Hypothalamus (tissue), 51 donors: ENCODE measurements at places on chromosomes 4 and X.

- DNase-seq: no peak
Measured at GRCh38 chrX:13587786-13588477, 18.5 kb downstream of the EGFL6 start.

DNA sequence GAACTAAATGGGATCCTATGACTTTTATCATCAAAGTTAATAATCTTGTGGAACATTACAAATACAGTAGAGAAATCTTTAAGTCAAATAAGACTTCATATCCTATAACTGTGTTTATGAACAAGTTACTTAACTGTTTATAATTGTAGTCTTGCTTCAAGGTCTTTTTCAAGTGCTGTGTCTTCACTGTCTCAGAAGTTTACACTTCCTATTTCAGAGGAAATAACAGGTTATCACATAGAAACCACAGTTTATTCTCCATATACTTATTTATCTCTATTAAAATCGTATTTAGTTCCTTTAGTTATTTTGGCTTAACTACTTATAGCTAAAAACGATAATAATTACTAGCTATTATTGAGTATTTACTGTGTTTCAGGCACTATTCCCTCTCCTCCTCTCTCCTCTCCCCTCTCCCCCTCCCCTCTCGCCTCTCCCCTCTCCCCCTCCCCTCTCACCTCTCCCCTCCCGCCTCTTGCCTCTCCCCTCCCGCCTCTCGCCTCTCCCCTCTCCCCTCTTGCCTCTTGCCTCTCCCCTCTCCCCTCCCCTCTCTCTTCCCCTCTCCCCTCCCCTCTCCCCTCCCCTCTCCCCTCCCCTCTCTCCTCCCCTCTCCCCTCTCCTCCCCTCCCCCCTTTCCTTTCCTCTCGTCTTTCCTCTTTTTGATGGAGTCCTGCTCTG is 63.7 kb downstream of the RBPJ start:
- DNase-seq: no peak

DNA sequence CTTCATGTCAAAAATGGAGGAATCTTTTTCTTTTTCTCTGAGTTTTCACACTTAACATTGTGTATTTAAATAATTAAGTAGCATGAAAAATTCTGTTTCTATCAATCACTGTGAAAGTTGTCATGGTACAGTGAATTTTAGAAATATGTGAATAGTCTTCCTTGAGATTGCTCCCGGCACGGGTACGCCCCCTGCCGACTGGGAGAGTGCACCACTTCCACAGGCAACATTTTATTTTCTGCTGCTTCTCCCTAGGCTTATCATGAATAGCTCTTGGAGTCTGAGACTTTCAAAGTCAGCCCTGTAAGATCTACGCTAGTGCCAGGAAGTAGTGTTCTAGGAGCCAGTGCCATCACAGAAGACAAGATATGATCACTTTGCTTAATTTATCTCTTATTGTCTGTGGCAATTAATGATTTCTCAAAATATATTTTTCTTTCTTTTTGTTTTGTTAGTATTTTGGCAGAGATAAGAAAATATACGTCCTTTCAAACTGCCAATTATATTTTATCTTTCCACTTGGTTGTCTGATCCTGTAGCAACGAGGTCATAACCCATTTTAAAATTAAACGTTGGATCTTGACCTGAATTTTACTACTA is 763.8 kb upstream of the AADAT start:
- no peak for DNase-seq

GRCh38 chrX:44042116-44042515 is 68.9 kb upstream of the NDP start:
- no peak for DNase-seq

DNA sequence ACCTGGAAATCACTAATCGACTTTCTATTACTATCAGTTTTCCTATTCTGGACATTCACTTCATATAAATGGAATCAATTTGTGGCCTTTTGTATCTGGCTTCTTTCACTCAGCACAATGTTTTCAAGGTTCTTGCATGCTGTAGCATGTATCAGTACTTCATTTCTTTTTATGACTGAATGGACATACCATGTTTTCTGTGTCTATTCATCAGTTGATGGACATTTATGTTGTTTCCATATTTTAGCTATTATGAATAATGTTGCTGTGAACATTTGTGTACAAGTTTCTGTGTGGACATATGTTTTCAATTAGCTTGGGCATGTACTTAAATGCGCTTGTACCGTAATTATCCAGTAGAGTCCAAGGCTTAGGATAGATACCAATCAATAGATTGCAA is 19.9 kb upstream of the RELL1 start:
- no peak for DNase-seq

DNA sequence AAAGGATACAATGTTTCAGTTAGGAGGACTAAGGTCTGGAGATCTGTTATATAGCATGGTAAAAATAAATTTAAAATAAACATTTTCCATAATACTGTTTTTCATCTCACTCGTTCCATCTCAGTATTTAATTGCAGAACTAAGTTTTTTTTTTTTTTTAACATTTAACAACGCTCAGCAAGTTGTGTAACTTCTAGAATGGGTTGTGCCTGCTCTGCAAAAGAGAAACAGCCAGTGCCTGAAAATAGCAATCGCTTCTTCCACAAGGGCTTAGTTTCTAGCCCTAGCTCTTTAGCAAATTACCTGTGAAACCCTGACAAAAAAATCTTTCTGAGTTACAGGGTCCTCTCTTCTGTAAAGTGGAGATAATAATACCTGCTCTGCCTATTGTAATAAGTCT is 41.9 kb downstream of the CNGA1 start:
- DNase-seq: no peak

GRCh38 chrX:31070057-31070468 is 1.8 kb downstream of the FTHL17 start:
- no peak for DNase-seq

DNA sequence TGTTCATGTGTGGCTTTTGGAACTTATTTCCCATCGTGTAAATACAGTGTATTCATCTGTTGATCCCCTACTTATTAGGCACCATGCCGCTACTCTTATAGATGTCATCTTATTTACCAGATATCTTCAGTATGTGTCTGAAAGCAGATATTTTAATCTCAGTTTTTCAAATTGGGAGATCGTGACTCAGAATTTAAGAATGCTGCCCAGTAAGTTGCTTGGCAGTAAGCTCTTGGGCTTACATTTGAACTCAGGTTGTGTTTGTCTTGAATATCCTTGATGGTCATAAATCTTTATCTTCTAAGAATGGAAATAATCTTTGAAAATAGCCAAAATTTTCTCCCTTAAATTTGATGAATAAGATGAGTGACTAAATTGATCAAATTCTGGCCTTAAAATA is 45.9 kb upstream of the RPA4 start:
- DNase-seq: no peak

DNA sequence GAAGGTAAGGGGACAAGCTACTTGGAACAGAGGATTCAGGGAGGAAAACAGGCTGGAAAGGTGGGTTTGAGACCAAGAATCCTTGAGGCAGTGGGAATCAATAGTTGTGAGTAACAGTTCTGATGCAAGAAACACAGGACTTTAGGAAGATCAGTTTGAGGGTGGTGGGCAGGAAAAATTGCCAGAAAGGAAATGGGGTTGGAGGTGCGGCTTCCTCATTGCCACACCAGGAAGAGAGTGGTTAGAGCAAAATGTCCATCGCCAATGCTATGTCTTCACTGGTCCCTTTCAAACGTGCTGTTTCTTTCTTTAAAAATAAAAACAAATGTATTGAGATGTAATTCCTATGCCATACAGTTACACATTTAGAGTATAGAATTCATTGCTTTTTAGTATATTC is 57.1 kb upstream of the NOCT start:
- no peak for DNase-seq

- DNase-seq: no peak
Measured at GRCh38 chrX:18491587-18492340, 66.4 kb downstream of the CDKL5 start.

DNA sequence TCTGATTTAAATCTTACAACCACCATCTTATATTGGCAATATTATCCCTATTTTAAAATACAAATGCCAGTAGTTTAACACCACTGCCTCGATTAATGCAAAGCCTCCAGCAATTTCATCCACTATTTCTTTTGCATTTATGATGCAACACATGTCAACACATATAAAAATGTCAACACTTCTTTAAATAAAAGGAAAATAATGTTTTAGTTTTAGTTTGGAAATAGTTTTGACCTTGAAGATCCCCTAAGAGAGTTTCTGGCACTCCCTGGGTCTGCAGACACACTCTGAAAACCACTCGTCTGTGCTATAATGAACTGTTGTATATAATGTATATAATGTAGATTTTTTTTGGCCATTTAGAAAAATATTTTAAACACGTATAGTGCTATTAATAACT is 99.0 kb downstream of the CAMK2D start:
- no peak for DNase-seq

DNA sequence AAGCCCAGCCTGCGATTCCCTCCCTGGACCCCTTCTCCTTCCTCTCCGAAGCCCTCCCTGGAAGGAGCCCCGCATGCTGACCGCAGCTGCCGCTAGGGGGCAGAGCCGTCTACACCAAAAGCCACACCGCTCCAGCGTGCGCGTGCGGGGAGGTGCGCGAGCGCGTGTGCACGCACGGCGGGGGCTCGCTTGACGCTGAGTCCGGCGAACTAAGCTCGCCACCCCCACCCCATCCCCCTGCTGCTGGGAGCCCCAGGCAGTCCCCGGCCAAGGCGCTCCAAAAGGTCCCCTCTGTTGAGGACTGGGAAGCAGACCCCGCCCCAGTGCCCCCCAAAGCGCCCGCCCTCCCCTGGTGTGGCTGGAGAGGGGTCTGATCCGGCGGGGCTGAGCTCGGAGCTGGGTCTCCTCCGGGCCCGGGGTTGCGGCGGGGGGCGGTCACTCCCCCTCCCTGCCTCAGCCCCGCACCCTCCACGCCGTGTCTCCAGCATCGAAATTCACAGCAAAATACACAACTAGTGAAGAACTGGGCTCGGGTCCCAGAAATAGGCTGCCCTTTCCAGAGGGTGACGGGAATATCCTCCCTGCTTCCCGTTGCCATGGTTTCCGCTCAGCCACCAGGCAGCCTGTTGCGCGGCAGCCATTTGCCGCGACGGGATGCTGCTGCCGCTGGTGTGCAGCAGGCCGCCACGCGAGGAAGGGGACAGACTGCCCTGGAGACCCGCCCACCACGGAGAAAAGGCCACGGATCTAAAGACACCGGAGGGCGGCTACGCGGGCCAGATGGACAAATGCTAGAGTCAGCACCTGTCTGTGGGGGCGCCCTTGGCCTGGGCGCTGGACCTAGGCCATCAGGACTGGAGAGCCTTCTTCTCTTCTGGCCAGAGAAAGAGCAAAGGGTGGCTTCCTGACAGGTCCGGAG is 11.2 kb upstream of the CCNQ start:
- DNase-seq: peak; percentile 68

- no peak for DNase-seq
Measured at GRCh38 chr4:123674762-123675465, 278.3 kb downstream of the SPRY1 start.

DNA sequence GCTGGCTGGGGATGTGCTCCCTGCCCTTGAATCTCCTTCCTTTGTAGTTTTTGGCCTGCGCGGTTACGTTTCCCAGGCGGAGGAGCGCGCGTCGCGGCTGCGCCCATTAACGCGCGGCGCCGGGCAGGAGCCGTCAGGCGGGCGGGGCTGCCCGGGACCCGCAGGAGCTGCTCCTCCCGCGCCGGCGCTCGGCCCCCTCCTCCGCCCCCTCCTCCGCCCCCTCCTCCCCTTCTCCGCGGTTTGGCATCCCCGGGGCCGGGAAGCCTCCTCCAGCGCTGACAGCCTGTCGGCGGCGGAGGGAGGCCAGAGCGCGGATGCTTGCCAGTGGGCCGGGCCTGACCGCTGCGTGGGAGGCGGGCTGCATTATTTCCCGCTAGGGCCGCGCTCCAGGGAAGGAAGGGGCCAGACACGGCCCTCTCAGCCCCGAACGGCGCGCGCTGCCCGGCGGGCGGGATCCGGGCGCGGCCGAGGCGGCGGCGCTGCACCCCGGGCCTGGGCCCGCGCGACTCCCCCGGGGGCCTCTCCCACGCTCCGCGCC is at the start of gene DCLK2:
TSS of gene DCLK2 (plus strand) at position 405 of the 538 bp plus-strand sequence. CDS start 583 bp downstream, outside the sequence.
- peak; percentile 81 for DNase-seq

- DNase-seq: no peak
Measured at GRCh38 chrX:106917830-106918500, 2.2 kb upstream of the CLDN2 start.

- no peak for DNase-seq
Measured at GRCh38 chr4:55002431-55002830, 123.0 kb downstream of the KDR start.

- DNase-seq: no peak
Measured at GRCh38 chrX:2398064-2398656, 102.6 kb downstream of the DHRSX start.

DNA sequence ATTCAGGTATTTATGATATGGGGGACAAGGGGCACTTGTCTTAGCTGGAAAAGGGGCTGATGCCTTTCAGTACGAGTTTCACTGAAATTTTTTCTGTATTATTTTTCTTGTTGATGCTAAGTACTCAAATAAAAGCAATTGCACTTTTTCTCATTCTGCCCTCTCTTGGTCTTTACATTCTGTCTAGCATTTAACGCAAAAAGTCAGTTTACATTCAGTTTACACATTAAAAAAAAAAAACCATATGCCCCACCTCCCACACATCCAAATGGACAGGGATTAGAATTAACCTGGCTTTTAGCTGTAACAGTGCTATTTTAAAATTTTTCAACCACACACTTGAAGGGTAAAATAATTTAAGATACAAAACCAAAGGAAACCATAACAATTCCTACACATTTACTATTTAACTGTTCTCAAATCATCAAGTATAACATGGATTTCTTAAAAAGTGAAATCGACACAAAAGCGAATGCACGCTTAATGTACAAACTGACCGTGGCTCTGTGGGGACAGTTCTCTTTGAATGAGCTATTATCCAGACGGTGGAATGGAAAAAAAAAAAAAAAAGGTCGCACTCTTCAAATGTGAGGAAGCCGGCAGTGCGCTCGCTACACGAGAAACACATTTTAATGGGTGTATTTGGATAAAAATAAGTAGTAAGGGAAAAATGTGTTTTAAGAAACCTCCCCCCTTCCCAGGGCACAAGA is 1.4 kb downstream of the AMMECR1 start:
- no peak for DNase-seq

DNA sequence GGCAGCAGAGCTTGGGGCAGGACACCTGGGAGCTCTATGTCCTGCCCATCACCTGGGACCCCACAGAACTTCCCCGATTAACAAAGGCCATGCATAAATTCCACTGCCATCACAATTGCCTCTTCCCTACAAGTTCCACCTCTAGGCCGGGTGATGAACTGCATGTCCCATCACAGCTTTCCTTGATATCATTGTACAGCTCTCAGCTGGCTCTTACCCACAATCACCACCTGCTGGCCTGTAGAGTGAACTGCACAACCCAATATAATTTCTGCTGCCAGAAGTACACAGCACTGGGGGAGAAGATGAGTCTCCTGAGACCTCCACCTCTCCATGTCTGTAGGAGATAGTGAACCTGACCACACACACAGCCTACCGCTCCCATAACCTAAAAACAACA is 285.0 kb upstream of the AADAT start:
- no peak for DNase-seq

DNA sequence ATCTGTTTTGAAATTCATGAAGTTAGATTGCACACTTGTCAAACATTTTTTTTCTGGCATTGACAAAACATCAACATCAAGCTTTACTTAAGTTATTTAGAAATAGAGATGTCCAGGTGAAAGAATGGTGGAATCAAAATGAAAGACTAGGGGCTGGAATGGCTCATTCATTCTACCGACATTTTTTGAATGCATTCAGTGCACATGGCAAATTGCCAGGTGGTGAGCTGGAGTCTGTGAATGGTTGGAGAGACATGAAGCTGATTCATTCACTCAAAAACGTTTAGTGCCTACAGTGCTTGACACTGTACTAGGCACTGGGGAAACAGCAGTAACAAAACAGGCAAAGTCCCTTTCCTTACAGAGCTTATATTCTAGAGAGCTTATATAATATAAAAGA is 292.4 kb downstream of the PPP1R2C start:
- DNase-seq: no peak
